ENCODE measurements at places on chromosomes 12 and 14. TPM values are rescaled to one million over a fixed set of nuclear protein-coding genes. Genes with fewer than 3 reads are reported as not detected.
A peak's percentile ranks its signal among the peaks of the same experiment; 100 is the strongest.

DNA sequence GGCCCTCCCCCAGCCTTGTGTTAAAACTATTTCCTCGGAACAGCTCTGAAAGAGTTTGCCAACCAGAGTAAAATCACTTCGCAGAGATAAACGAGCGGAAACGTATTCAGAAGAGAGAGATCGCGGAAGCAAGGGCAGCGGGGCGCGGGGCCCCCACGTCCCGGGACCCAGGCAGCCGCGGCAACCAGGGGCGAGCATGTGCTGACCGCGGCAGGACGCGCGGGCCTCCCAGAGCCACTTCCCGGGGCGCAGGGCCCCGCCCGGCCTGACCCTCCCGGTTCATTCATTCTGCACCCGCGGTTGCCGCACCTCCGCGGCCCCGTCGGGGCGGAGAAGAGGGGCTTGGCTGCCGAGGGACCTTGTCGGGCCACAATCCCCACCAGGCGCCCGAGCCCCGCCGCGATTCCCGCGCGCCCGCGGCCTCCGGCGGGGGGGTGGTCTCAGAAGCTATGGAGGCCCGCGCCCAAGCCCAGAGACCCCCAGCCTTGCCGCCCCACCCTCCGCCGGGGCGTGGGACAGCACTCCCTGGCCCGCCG lies 598 bp downstream of the UBE2N start:
- peak; percentile 86 for DNase-seq

DNA sequence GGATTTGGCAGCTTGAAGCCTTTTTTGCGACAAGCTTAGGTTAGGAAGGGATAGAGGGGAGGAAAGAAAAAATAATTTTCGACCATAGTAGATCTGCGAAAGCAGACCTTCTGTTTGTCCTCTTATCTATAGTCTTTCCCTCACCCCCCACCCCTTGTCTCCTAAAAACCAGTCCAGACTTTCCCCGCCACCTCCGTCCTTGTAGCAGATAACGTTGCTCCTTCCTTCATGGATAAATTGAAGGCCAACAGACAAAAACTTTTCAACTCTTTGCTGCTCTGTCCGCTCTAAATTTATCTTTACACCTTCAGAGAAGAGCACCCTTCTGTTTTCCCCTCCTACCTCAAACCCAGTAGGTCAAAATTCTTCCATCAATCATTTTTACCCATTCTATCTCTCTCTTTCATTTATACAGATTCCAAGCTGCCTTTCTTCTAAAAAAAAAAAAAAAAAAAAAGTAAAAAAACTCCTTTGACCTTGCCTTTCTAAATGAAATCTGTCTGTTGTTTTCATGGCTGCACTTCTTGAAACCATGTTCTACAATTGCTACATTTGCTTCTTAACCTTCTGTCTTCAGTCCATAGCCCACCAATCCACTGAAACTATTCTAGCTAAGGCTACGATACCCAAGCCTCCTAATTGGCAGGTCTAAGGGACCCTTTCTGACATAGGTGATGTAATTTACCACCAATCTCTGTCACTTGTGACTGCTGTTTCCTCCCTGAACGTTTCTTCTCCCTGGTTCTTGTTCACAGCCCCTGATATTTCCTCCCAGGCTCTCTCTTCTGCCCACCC lies 11.1 kb upstream of the NEMF start:
- DNase-seq = peak; percentile 78

- no peak for DNase-seq
Observed at GRCh38 chr12:5587711-5588121, 155.8 kb downstream of the NTF3 start.

DNA sequence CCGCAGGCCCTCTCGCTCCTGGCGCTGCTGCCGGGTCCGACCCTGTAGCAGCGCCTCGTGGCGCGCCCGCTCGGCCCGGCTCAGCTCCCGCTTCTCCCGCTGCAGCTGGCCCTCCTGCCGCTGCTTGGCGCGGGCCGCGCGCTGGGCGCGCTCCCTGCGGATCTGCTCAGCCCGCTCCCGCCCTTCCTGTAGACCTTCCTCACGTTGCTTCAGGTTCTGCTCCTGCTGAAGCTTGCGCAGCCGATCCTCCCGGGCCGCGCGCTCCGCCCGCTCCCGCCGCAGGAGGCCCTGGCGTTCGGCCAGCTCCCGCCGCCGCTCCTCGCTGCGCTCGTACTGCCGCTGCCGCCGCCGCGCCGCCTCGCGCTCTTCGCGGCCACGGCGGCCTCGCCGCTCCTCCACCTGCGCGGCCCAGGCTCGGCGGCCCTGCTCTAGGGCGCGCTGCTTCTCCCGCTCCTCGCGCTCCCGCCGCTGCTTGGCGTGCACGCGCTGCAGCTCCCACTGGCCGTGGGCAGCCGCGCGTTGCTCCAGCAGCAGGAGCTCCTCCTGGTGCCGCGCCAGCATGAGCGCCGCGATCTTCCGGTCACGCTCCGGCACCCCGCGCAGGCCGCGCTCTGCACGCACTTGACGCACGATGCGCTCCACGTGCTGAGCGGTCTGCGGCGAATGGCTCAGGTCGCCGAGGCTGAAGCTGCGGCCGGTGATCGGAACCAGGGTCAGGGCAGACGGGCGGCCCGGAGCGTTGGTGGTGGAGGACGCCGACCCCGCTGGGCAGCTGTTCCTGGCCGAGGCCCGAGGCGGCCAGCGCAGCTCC lies 2.4 kb downstream of the CCDC177 start:
- DNase-seq = peak; percentile 69

DNA sequence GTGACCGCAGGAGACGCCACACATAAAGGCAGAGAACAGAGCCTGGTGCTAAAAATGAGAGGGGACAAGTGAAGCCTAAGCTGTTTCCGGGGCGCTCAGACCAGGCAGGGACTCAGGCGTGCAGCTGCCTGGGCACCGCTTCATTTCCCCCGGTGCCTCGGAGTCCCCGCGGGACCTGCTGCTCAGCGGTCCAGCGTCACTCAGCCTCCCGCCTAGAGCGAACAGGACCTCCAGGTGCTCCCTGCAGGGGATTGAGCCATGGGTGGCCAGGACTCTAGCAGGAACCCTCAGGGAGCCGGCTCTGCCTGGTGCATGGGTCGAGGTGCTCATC lies 31.0 kb downstream of the CCDC85C start:
- DNase-seq = no peak

DNA sequence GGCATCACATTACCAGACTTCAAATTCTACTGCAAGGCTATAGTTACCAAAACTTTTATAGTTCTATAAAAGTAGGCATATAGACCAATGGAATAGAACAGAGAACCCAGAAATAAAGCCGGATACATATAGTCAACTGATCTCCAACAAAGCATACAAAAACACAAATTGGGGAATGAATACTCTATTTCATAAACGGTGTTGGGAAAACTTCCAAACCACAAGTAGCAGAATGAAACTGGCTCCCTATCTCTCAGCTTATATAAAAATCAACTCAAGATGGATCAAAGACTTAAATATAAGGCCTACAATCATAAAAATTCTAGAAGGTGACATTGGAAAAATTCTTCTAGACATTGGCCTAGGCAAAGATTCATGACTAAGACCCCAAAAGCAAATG lies 187.9 kb upstream of the PLXNC1 start:
- no peak for DNase-seq

DNA sequence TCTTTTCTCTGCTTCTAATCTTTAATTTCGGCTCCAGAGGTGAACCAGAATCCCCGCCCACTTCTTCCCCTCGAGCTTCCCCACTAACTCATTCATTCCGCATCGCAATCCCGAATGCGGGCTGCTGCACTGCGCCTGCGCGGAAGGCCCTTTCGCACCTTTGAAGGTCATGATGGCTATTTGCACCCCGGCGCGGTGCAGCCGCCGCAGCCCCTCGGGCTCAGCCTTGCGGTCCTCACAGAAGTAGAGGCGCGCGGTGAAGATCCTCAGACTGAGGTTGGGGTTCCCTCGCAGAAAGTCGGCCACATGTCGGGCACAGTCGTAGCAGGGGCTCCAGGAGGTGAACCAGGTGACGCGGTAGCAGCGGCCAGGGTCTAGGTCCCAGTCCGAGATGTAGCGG lies 7.6 kb downstream of the AICDA start:
- no peak for DNase-seq

GRCh38 chr14:31419967-31420318 lies 407 bp downstream of the HEATR5A start:
- peak; percentile 79 for DNase-seq

GRCh38 chr14:50892255-50892654 lies 20.4 kb downstream of the ABHD12B start:
- DNase-seq = no peak

- DNase-seq = no peak
Observed at GRCh38 chr12:66115071-66115600, 15.4 kb downstream of the LLPH start.

GRCh38 chr12:4099276-4099675 lies 174.3 kb upstream of the CCND2 start:
- peak; percentile 45 for DNase-seq

- peak; percentile 79 for DNase-seq
Observed at GRCh38 chr14:34693228-34693939, 21.0 kb downstream of the CFL2 start.

DNA sequence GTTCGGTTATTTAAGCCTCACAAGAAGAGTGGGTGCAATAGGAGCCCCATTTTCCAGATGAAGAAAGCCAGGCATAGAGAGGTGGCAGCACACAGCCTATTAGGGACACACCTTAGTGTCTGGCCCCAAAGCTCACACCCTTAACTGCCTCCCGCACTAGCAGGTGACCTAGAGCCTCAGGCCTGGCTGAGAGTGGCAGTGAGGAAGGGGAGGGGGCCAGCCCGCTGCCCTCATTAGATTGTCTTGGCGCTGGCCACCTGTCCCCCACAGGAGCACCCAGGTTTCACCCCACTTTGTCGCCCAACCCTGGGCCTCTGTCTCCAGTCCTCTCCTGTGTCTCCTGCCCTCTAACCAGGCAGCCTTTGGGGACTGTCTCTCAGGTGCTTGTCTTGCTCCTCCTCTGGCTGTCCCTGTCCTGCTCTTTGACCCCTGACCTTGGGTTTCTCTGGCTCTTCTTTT lies 18.5 kb upstream of the PGF start:
- DNase-seq = no peak

DNA sequence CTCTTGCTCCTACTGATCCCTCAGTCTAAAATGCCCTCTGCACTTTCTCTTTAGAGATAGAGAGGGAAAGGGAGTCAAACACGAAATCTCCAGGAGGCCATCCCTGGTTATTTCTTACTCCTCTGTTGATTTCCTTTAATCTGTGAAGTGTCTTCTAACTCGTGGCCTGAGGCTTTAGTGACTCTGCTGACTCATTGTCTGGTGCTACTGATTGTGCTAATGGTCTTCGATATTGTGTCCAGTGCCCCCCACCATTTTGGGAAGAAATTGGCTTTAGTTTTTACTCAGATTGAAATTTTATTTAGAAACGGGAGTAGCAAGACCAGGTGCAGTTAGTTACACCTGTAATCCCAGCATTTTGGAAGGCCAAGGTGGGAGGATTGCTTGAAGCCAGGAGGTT lies 839 bp downstream of the CLEC9A start:
- DNase-seq = no peak

- no peak for DNase-seq
Observed at GRCh38 chr14:23358042-23358441, 5.4 kb upstream of the SLC22A17 start.

- no peak for DNase-seq
Observed at GRCh38 chr14:37047226-37047625, 125.2 kb downstream of the SLC25A21 start.

DNA sequence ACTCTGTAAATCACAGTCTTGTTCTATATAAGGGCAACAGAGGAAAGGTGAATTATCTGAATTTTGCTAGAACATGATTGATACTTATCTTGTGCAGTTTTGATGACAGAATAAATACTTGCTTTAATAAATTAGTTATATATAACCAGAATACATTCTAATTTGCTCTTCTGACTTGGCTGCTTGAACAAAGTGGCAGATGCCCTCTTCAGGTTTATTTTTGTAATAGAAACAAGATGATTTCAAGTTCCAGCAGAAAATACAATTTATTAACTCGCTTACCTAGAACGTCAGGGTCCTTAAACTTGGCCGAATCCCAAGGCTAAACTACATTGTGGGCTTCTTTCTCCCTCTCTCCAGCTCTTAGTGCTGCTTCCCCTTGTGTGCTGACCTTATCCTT lies 57.6 kb upstream of the SSTR1 start:
- DNase-seq = no peak

DNA sequence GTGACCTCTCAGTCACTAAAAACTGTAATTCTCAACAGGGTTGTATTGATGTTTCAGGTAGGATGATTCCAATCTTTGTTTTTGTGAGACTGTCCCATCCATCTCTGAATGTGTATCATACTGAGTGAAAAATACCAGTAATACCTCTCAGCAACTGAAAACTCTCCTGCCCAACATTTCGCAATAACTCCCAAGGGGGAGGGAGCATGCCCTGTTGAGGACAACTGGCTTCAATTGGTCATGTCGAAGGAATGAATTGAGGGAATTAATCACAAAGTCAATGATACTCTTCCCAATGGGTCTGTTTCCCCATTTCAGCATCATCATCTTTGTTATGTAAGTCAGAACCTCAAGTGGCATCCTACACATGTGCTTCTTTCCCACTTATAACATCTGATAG lies 102.4 kb upstream of the E2F7 start:
- DNase-seq = no peak

DNA sequence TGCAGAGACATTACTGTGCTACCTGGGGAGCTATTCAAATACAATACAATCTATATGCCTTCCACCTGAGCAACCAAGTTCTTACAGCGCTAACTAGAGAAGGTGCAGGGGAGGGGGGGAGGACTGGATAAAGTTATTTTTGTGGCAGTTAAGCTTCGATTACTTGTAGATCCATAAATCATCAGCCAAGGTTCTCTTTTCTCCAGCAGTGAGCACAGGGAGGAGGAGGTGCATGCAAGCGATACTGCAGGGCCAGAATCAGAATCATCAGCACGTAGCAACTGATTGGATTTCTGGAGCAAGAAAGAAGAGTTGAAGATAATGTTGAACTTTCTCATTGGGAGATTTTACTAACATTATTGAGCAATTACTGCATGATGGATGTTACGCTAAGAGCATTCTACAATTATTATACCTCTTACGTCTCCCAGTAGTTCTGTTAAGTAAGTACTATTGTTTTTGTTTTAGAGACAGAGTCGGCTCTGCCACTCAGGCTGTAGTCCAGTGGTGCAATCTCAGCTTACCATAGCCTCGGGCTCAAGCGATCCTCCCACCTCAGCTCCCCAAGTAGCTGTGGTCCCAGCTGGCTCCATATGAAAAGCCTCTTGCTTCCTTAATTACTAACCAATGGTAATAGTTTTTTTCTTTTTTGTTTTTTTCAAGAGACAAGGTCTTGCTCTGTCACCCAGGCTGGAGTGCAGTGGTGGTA lies 74.6 kb upstream of the EEA1 start:
- DNase-seq = no peak

RABGGTA gene
- 51.1 TPM for total RNA-seq

TESPA1 gene
- 168 TPM for total RNA-seq

CLEC7A gene
- total RNA-seq = not detected

TMEM132D gene
- total RNA-seq = not detected

MAPK1IP1L gene
- total RNA-seq = 142 TPM

SERPINA9 gene
- total RNA-seq = not detected

PRH2 gene
- not detected for total RNA-seq
